ENCODE measurements at places on chromosomes 11 and 22. TPM values are rescaled to one million over a fixed set of nuclear protein-coding genes. Genes with fewer than 3 reads are reported as not detected.

SAA1 gene
- not detected for total RNA-seq

- DNase-seq = no peak
Observed at GRCh38 chr11:119366690-119367620, 14.5 kb downstream of the USP2 start.

RTN4R gene
- total RNA-seq = 0.10 TPM

CABP4 gene
- total RNA-seq = 1.2 TPM

GRCh38 chr11:125496529-125496857 lies 428 bp upstream of the FEZ1 start:
- no peak for DNase-seq

Data from SJCRH30 (cell line).